ELR (cell line): ENCODE measurements at places on chromosomes 2 and 18.

GRCh38 chr2:157287160-157287559 lies 29.7 kb downstream of the GALNT5 start:
- DNase-seq: no peak

- DNase-seq: no peak
Measured at GRCh38 chr18:75406491-75407445, 20.7 kb downstream of the SMIM21 start.

- DNase-seq: peak; percentile 85
Measured at GRCh38 chr2:200435379-200435778, 74.5 kb downstream of the KCTD18 start.

- no peak for DNase-seq
Measured at GRCh38 chr18:73766910-73767515, 380.6 kb downstream of the FBXO15 start.

GRCh38 chr2:86645752-86646151 lies 22.1 kb upstream of the RNF103 start:
- no peak for DNase-seq

DNA sequence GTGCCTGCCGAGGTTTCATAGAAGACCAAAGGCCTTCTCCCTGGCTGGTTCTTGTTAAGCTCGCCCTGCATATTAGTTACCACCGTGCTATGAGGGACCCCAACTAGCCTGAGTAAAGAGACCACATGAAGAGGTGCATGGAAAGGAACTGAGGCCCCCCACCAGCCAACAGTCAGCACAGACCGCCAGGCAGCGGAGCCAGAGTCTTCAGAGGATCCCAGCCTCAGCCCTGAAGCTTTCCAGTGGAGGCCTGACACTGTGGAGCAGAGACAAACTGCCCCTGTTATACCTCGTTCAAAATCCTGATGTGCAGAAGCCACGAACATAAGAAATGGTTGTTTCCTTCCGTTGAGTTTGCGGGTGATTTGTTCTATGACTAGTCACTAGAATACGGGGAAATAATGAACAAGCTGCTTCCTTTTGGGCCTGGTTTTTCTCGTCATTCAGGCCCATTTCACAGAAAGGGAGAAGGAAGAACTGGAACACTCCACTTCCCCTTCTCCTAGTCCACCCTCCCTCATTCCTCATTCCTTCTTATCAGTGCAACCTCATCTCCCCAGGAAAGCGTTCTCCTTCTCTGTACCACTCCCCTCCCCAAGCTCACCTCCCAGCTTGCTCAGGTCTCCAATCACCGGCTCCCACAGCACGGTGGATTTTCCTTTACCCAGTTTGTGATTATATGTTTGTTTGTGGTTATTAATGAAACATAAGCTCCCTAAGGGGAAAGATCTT lies 3.0 kb upstream of the GLI2 start:
- DNase-seq: no peak

DNA sequence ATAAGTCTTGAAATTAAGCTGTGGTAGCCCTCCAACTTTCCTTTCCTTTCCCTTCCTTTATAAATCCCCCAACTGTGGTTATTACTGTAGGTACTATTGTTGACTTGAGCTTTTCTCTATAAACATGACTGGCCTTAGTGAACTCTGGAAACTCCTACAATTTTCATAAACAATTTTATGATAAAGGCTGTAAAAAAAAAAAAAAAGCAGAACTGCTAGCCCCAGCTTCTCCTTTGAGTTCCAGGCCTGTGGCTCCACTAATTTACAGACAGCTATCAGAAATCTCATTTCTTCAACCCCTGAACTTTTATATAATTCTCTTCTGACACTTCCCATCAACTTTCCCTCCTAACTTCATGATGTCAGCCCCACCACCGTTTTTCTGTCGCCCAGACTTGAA lies 174.3 kb downstream of the IKZF2 start:
- no peak for DNase-seq

- DNase-seq: peak; percentile 19
Measured at GRCh38 chr2:6828299-6828584, 37.5 kb downstream of the CMPK2 start.

GRCh38 chr2:128986867-128987268 lies 668.2 kb upstream of the HS6ST1 start:
- DNase-seq: no peak

GRCh38 chr2:156538083-156538504 lies 101.9 kb downstream of the GPD2 start:
- DNase-seq: peak; percentile 34

DNA sequence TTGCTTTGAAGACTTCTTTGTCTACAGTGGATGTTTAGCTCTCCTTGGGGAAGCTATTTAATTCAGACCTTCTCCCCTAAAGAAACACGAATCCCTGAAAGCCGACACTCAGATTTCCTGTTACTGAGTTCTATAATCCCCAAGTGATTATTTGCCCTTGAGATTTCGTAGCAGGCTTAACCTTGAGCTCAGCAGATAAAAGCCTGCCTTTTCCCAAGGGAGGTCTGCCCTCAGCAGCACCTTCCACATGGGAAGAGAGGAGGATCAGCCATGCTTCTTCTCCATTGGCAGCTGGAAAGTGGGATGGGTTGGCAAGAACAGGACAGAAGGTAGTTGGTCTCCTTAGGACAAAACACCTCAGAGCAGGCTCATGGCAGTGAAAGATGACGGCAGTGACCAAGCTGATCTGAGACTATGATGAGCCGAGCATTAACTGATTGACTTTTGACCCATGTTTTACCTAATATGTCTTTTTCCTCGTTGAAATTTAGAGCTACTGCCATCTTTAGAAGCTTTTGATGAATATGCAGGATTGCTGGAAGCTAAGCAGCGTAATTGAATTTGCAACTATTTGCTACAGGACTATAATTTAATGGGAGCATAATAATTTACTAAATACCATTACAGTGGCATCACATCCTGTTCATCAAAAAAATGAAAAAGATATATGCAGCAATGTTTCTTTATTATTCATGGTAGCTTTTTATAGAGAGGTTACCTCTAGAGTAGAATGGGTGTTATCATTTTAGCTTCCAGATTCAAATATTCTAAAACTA lies 511.1 kb upstream of the ID2 start:
- no peak for DNase-seq

DNA sequence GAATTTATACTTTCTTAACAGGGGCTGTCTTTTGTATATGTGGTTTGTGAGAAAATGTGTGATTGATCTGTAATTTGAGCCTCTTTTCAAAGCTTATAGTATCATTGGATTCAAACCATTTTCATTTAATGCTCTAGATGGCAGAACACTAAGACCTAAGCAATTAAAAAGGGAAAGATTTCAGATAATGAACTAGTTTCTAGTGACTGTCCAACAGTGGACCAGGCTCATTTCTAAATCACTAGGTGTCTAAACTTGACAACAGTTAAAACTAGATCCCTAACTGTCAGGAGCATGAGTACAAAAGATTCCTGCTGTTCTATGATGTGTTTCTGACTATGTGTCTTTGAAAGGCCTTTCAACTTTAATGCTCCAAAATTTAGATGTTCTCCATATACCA lies 54.6 kb downstream of the ANKRD44 start:
- no peak for DNase-seq

DNA sequence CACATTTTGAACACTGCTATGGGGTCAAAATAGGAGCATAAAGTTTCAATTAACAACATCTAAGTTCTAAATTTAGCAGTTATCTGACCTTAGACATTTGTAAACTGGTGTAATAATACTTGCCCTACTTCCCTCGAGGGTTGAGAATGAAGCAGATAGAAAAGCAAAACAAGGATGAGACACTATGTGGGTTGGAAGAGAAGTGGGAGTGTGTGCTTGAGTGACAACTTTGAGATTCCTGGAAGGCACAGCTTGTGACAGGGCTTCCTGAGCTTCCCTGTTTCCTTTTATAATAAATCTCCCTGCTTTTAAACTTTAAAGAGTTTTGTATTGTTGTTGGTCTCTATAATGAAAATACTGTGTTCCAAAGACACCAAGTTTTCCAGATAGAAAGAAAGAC lies 128.6 kb upstream of the CHST9 start:
- no peak for DNase-seq

DNA sequence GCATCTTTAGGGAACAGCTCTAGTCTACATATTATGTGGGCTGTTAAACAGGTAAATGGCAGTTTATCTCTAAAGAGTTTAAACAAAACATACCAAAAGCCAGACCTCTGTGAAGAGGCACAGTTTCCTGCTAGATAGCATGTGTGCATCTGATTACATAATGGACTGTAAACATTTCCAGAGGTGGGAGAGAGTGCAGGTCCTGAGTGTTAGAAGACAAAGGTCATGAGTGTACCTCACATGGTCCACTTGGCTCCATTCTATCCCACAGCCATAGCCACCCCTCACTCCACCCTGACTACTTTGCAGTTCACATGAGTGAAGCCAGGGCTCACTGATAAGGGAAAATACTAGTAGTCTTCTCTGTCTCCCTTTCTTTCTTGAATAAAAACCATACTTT lies 233.4 kb downstream of the MTX2 start:
- DNase-seq: no peak

DNA sequence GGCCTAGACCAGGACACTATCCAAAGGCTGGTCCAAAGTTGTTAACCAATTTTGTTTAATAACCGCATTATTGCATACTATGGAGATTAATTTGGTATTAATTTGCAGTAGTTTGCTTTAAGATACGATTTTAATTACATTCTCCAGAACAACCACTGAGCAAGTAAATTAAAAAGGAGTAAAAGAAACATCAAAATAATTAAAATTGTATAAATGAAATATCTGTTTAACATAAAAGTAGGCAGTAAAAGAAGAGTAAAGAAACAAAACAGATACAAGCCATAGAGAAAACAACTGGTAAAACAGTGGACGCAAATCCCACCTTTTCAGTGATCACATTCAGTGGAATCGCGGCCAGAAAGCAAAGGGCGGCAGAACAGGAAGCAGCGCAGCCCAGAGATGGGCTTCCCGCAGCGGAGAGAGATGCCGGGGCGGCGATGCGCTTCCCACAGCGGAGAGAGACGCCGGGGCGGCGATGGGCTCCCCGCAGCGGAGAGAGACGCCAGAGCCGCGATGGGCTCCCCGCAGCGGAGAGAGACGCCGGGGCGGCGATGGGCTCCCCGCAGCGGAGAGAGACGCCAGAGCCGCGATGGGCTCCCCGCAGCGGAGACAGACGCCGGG lies 176.8 kb downstream of the RTP5 start:
- DNase-seq: no peak

- DNase-seq: peak; percentile 6
Measured at GRCh38 chr18:27652480-27653121, 467.5 kb upstream of the CHST9 start.

DNA sequence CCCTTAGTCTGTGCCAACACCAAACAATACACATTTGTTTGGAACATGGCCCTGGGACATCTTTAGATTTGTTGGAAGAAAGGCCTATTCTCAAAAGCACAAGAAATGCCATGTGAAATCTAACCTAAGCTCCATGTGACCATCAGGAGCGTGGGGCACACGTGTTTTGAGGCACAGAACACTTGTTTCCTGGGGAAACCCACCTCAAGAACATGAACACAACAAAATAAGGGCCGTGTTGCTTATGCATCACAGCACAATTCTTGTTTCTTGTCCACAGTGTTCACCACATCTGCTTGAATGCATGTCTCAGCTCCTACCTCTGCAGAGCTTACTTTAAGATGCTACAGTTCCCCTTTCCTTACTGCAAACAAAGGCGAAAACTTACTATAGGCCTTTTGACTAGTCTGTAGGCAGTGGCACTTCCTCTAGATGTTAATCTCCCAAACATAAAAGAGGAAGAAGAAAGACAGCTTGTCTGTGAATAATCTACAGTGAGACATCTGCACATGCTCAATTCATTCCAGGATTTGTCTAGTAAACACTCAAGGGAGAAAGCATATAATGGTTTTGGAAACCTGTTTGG lies 165.0 kb downstream of the ANKRD44 start:
- DNase-seq: no peak

DNA sequence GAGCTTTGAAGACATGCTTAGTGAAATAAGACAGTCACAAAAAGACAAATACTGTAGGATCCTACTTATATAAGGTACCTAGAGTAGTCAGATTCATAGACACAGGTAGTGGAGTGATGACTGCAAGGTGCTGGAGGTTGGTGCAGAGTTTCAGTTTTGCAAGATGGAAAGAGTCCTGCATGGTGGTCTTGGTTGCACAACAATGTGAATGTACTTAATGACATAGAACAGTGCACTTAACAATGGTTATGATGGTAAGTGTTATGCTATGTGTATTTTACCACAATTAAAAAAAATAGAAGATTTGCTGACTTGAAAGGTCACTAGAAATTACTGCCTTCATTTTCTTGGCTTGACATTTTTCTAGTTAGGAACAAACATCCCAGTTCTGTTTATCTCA lies 9.5 kb downstream of the CERS6 start:
- no peak for DNase-seq

DNA sequence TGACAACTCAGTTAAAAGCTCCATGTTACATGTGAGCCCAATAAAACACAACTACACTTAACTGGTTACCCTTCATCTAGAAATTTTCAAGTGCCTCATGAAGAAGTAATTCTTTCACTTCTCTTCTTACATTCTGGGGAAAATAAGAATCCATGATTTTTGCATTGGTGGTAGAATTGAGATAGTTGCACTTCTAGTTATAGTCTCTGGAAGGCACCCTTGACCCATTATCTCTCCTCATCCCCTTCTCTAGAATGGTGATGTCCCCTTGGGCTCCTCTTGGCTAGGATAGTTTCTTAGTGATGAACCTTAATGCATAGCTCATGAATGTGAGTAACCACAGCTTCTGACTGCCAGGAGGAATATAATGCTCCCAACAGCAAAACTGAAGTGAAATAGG lies 3.6 kb downstream of the LGALSL start:
- DNase-seq: peak; percentile 4

GRCh38 chr2:54261537-54261936 lies 5.5 kb upstream of the TSPYL6 start:
- no peak for DNase-seq

DNA sequence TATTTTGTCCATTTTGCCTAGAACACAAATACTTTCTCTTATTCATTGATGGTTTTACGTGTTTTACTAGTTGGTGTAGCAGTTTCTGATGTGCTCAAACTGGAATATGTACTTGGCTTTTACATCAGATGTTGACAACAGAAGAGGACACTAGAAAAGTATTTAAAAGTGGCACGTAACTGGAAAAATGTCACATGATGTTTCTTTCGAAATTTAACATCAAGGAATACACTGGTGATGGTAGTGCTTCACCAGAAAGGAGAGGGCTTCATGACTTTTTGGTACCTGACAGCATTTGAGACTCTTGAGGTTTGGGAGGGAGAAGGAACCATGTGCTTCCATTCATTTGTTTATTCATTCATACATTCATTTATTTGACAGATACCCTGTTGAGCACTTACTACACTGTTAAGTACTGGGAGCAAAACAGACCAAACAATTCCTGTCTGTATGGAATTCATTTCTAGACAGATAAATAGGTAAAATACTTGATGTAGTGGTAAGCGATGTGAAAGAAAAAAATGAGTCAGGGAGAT lies 1.5 kb downstream of the GIGYF2 start:
- no peak for DNase-seq

DNA sequence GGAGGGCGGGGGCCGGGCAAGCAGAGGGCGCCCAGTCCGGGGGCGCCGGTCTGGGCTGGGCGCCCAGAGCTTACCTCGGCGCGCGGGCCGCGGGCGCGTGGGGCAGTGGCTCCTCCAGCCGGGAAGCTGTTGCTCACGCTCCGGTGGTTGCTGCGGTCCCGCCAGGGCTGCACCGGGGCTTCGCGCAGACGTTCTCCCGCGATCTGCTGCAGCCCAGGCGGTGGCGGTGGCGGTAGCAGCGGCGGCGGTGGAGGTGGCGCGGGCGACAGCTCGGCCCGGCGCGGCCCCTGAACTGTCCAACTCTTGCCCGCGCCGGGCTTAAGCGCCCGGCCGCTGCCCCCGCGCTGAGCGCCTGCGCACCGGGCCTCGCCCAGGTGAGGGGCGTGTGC lies 391 bp downstream of the ZNF385B start:
- peak; percentile 43 for DNase-seq

- no peak for DNase-seq
Measured at GRCh38 chr2:224400886-224401632, 848 bp downstream of the FAM124B start.
